ENCODE measurements at places on chromosomes 11 and 22. TPM values are rescaled to one million over a fixed set of nuclear protein-coding genes. Genes with fewer than 3 reads are reported as not detected.

DNA sequence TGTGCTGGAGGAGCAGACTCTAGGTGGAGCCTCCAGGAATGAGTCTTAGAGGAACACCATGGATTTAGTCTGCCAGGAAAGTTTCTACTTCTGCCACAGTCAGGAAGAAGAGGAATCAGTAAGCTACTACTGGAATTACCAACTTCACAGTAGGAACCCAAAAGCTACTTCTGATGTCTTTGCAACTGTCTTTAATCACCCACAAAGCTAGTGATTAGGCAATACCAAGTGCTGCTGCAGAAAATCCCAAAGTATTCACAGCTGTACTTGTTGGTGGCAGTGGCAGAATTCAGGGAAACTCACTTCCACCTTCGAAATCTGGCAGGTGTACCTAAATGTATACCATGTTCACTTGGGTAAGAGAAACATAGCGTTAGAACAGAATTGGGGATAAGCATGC lies 264.5 kb upstream of the SORL1-AS1 start:
- no peak overlapping the region for H3K27ac ChIP-seq
- peaks cover 6% of the 10 kb centered on the region for H3K36me3 ChIP-seq
- H3K4me1 ChIP-seq: peaks cover 1% of the 10 kb centered on the region

The ACRV1 gene
- not detected for total RNA-seq

DNA sequence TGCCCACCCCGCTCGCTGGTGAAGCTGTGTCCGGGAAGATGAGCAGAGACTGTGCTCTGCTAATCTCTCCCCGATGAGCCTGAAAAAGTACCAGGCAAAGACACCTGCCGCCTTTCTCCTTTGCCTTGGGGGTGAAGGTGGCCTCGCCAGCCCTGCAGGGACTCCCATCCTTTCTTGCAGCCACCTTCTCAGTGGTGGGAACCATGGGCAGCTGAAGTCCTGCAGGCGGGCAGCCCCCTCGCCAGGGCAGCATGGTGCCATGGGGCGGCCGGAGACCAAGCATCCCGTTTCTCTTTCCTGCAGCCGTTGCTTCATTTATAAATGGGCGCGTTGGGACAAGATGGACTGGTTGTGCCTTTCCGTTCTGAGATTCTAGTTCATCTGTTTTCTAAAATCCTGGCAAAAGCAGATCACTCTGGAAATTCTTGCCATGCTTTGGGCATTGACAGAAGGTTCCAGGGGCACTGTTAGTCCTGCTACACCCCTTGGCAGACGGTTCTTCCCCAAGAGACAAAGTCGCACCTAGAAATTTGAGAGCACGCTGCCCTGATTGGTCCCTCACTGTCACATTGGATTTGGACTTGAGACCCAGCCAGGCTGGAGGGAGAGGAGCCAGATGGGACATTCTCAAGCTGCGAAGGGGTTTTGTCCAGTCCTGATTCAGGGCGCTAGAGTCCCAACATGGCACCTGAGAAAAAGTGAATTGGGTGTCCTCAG lies 7.5 kb downstream of the CTTN start:
- H3K4me3 ChIP-seq: no peak overlapping the region
- peaks cover 11% of the 10 kb centered on the region for H3K36me3 ChIP-seq
- no peak overlapping the region for H3K27ac ChIP-seq
- peaks cover 6% of the 10 kb centered on the region for H3K4me1 ChIP-seq

The GGTLC3 gene
- not detected for total RNA-seq

The SORL1 gene
- total RNA-seq: 39.0 TPM

GRCh38 chr22:42271906-42272305 lies 1.5 kb upstream of the TCF20 start:
- peak overlapping the region; percentile 53 for H3K27ac ChIP-seq
- H3K36me3 ChIP-seq: no peaks in the 10 kb centered on the region
- peaks cover 2% of the 10 kb centered on the region for H3K27me3 ChIP-seq
- peak overlapping the region; percentile 86 for H3K4me3 ChIP-seq

The FAM180B gene
- total RNA-seq: not detected

DNA sequence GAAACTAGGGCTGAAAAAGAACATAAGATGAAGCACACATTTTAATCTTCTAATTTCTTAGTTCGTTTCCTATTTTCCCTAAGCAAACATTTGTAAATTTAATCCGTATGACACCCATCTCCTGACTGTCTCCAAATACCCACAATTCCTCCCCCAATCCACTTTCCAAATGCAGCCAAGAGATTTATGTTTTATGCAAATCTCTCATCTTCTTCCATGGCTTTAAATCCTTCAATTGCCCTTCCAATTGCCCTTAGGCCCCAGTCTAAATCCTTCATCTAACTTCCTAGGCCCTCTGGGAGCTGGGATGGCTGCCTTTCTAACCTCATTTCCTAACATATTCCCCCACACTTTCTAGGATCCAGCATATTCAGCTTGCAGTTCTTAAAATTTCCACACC lies 18.0 kb upstream of the POU2AF1 start:
- H3K27me3 ChIP-seq: no peaks in the 10 kb centered on the region
- H3K36me3 ChIP-seq: no peaks in the 10 kb centered on the region
- no peak overlapping the region for H3K4me3 ChIP-seq
- H3K27ac ChIP-seq: no peak overlapping the region

GRCh38 chr22:45531441-45532234 lies 29.0 kb downstream of the FBLN1 start:
- no peaks in the 10 kb centered on the region for H3K27me3 ChIP-seq
- peaks cover 19% of the 10 kb centered on the region for H3K4me1 ChIP-seq
- DNase-seq: no peak
- peak overlapping the region; percentile 48 for H3K27ac ChIP-seq
- H3K4me3 ChIP-seq: peak overlapping the region; percentile 50

- H3K27ac ChIP-seq: no peak overlapping the region
- no peaks in the 10 kb centered on the region for H3K4me1 ChIP-seq
- H3K36me3 ChIP-seq: no peaks in the 10 kb centered on the region
- no peaks in the 10 kb centered on the region for H3K27me3 ChIP-seq
- peak; percentile 56 for DNase-seq
These were observed 73.4 kb downstream of the MYEOV start for GRCh38 chr11:69367211-69367964.

DNA sequence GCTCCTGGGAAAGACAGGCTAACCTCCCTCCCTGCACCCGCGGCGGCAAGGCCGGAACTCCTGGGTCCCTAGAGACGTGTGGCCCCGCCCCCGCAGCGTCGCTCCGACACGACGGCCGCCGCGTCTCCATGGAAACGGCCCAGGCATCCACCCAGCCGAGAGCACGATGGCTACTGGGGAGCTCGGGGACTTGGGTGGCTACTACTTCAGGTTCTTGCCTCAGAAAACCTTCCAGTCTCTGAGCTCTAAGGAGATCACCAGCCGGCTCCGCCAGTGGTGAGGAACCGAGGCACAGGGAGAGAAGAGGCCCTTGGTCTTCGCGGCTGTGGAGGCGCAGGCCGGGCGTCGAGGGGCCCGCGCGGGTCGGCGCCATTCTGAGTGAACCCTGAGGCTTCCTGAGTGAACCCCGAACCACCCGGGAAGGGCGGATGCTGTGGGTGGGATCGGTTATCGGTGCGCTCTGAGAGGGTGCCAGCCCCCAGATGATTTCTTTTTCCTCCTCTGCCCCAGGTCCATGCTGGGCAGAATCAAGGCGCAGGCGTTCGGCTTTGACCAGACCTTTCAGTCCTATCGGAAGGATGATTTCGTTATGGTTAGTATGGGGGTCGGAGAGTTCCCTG lies at the start of gene CFAP300:
TSS of gene CFAP300 (plus strand) at position 133 of the 620 bp plus-strand sequence. CDS start at position 167, 34 bp downstream.
- no peaks in the 10 kb centered on the region for H3K36me3 ChIP-seq
- peaks cover 5% of the 10 kb centered on the region for H3K4me1 ChIP-seq
- no peaks in the 10 kb centered on the region for H3K27me3 ChIP-seq
- H3K27ac ChIP-seq: peak within 1 kb of the TSS; percentile 13

DNA sequence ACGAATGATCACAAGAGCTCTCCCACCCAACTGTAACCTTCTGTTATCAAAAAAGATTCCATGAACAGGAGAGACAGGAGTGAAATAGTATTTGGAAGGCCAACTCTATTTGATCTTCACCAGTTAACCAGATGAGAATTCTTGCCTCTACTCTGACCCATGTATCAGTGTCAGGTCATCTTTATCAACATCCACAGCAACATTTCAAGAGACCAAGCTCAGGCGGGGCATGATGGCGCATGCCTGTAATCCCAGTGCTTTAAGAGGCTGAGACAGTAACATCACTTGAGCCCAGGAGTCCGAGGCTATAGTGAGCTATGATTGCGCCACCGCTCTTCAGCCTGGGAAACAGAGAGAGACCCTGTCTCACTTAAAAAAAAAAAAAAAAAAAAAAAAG lies 62.3 kb downstream of the GAB2 start:
- H3K27me3 ChIP-seq: no peaks in the 10 kb centered on the region
- no peak for DNase-seq
- H3K36me3 ChIP-seq: peaks cover 8% of the 10 kb centered on the region
- H3K27ac ChIP-seq: peak overlapping the region; percentile 42

- H3K27me3 ChIP-seq: peaks cover 33% of the 10 kb centered on the region
- DNase-seq: no peak
- no peaks in the 10 kb centered on the region for H3K36me3 ChIP-seq
These were observed 1.3 kb upstream of the CLCF1 start for GRCh38 chr11:67374571-67375281.

- no peak for DNase-seq
- no peaks in the 10 kb centered on the region for H3K36me3 ChIP-seq
- H3K27ac ChIP-seq: no peak overlapping the region
- H3K4me1 ChIP-seq: peaks cover 5% of the 10 kb centered on the region
These were observed 53.8 kb downstream of the BUD13 start for GRCh38 chr11:116718955-116719501.

The MS4A4E gene
- total RNA-seq: 0.33 TPM

DNA sequence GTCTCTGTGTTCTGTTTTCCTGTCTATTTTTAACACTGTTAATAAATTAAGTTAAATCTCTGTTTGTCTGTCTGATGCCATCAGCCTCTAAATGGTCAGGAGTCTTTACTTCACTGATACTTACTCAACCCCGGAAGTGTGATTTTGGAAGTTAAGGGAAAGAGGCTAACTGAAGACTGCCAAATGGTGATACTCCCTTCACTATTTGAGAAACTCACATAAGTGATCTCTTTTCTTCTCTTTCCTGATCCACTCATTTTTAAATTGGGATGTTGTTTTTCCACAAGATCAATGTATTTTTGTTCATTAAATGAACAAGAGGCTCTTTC lies 389 bp upstream of the CASP12 start:
- H3K27me3 ChIP-seq: no peaks in the 10 kb centered on the region
- H3K4me1 ChIP-seq: peaks cover 12% of the 10 kb centered on the region
- H3K27ac ChIP-seq: no peak overlapping the region
- no peaks in the 10 kb centered on the region for H3K36me3 ChIP-seq
- no peak for DNase-seq

The TTC36 gene
- 1.6 TPM for total RNA-seq

DNA sequence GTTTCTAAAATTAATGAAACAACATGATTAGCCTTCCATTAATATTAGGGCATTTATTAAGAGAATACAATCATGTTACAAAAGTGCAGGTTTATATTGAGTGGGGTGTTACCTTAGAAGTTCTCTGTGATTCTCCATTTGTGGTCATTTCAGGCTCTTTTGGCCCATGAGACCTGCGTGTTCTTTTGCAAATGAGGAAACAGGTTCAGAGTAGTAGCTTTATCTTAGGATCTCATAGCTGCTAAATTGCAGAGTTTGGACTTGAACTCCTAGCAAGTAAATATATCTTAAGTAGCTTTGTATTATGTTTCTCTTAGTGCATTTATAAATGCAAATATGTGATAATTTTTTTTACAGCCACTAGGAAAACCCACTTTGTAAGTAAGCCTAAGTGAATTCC lies 18.3 kb downstream of the FAR1 start:
- H3K27me3 ChIP-seq: no peaks in the 10 kb centered on the region
- DNase-seq: no peak
- no peak overlapping the region for H3K27ac ChIP-seq
- no peak overlapping the region for H3K4me3 ChIP-seq
- no peaks in the 10 kb centered on the region for H3K4me1 ChIP-seq
- peaks cover 8% of the 10 kb centered on the region for H3K36me3 ChIP-seq

DNA sequence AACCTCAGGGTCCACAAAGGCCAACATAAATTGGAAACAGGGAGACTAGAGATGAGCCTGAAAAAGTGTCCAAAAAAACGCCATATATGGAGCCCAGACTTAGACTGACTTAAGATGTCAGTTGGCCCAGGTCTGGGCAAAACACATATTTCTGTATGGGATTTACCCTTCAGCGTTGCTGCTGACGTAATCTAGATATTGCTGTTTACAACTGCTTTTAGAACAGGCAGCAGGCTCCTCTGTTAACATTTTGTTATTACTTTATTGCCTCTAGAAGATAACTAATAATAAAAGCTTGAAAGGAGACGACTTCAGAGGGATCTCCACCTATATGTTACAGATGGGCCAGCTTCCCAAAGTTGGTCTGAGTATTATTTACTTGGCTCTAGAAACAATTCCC lies 8.7 kb downstream of the ME3 start:
- H3K36me3 ChIP-seq: no peaks in the 10 kb centered on the region
- no peak overlapping the region for H3K4me3 ChIP-seq
- H3K27ac ChIP-seq: no peak overlapping the region
- H3K4me1 ChIP-seq: no peaks in the 10 kb centered on the region

- H3K27me3 ChIP-seq: peaks cover 3% of the 10 kb centered on the region
- H3K4me1 ChIP-seq: peaks cover 22% of the 10 kb centered on the region
- H3K36me3 ChIP-seq: no peaks in the 10 kb centered on the region
- no peak overlapping the region for H3K27ac ChIP-seq
These were observed 88.4 kb downstream of the UBASH3B start for GRCh38 chr11:122743949-122744348.

- H3K27ac ChIP-seq: no peak overlapping the region
- peaks cover 4% of the 10 kb centered on the region for H3K4me1 ChIP-seq
These were observed 215.0 kb downstream of the ST3GAL4 start for GRCh38 chr11:126570489-126570888.

- H3K36me3 ChIP-seq: peaks cover 16% of the 10 kb centered on the region
- H3K27ac ChIP-seq: no peak overlapping the region
- no peak for DNase-seq
- H3K27me3 ChIP-seq: no peaks in the 10 kb centered on the region
- H3K4me1 ChIP-seq: no peaks in the 10 kb centered on the region
- H3K4me3 ChIP-seq: no peak overlapping the region
These were observed 53.1 kb upstream of the GRK2 start for GRCh38 chr11:67213178-67213621.

DNA sequence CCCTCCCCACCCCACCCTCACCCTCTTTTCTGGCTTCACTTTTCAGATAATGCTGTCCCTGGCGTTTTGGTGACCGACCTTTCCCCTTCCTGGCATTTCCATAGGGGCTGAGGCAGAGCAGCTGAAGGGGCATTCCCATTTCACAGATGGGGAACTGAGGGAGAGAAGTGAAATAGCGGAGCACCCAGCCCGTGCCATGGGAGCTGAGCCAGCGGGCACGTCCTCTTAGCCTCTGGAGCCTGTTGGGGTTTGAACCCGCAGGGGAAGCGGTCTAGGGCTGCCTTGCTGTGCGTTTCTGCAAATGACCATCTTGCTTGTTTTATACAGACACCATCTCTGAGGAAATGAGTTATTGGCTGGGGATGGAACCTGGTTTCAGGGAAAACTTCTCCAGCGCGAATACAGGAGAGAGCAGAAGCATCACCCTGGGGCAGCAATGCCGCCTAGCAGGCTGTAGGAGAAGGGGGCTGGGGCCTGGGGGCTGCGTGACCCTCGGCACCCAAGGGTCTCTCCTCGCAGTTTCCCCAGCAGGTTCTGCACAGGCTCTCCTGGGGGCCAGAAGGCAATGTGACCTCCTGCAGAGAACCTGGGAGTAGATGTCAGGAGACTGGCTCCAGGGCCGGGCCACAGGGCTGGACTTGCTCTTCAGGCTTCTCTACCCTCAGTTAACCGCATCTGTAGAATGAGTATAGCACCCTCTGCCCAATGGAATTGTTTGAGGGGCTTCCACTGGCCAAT lies 1.5 kb downstream of the PTPRJ start:
- H3K27ac ChIP-seq: peak overlapping the region; percentile 82
- no peak for DNase-seq
- H3K27me3 ChIP-seq: peaks cover 3% of the 10 kb centered on the region
- H3K36me3 ChIP-seq: no peaks in the 10 kb centered on the region

The GUCD1 gene
- 98.0 TPM for total RNA-seq

- no peak for DNase-seq
- H3K36me3 ChIP-seq: peaks cover 7% of the 10 kb centered on the region
- H3K27me3 ChIP-seq: peaks cover 2% of the 10 kb centered on the region
These were observed 18.1 kb upstream of the CSTF3 start for GRCh38 chr11:33179348-33179803.

All from type B pancreatic cell (in vitro differentiated cells).